ENCODE measurements at places on chromosomes 12 and 14. TPM values are rescaled to one million over a fixed set of nuclear protein-coding genes. Genes with fewer than 3 reads are reported as not detected.

GRCh38 chr14:56202256-56202655, 84.0 kb downstream of the PELI2 start:
- no peak overlapping the region for H3K4me3 ChIP-seq
- H3K27ac ChIP-seq, result no peak overlapping the region
- H3K4me1 ChIP-seq, result peaks cover 28% of the 10 kb centered on the region
- H3K36me3 ChIP-seq, result no peaks in the 10 kb centered on the region
- no peak for DNase-seq

DNA sequence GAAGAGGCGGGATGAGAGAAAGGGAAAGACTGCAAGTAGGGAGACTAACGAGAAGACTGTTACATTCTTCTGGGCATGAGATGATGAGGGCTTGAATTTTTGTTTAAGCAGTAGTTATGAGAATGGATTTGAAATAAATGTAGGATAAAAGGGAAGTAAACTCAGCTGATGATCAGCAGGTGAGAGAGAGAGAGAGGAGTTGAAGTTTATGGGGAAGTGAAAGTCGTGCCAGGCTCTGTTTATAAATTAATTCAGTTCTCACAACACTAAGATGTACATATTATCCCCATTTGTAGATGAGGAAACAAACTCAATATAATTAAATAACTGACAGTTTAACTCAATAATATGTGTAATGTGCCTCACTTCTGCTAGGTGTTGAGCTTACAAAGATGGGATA, 170.0 kb upstream of the RMST start:
- H3K27ac ChIP-seq, result no peak overlapping the region
- no peak overlapping the region for H3K4me3 ChIP-seq

DNA sequence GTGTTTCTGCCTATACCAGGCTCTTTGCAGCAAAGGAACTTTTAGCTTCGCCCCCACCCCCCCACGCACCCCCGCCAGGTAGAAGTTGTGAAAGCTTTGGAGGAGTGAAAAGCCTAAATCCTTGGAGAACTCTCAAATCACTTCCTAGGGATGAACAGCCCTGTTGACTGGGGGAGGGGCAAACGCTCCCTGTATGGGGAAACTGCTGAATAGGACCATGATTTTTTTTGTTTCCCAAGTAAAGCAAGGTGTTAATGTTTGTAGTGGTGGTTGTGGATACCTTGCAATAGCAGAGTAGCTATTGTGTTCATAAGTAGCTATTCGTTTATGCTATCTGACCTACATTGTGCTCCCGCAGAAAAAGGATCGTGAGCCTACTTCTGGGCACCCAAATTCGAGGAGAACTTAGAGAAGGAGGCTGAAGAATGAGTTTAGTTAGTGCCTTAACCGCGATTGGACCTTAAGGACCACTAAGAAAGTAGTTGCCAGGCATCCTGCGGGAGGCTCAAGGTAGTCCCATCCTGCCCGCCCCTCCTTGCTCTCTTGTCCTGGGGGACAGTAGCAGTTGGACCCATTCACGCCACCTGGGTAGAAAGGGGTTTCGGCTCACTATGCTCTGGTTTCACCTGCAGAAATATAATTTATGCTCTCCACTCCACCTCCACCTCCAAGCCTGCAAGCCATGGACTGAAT, 901 bp upstream of the NFKBIA start:
- peaks cover 49% of the 10 kb centered on the region for H3K4me1 ChIP-seq
- H3K27me3 ChIP-seq, result no peaks in the 10 kb centered on the region
- DNase-seq, result no peak
- peaks cover 32% of the 10 kb centered on the region for H3K36me3 ChIP-seq

- DNase-seq, result no peak
- H3K4me3 ChIP-seq, result no peak overlapping the region
- no peaks in the 10 kb centered on the region for H3K27me3 ChIP-seq
- H3K27ac ChIP-seq, result no peak overlapping the region
- no peaks in the 10 kb centered on the region for H3K36me3 ChIP-seq
- no peaks in the 10 kb centered on the region for H3K4me1 ChIP-seq
These were observed 10.2 kb upstream of the OR11G2 start for GRCh38 chr14:20180486-20180885.

DNA sequence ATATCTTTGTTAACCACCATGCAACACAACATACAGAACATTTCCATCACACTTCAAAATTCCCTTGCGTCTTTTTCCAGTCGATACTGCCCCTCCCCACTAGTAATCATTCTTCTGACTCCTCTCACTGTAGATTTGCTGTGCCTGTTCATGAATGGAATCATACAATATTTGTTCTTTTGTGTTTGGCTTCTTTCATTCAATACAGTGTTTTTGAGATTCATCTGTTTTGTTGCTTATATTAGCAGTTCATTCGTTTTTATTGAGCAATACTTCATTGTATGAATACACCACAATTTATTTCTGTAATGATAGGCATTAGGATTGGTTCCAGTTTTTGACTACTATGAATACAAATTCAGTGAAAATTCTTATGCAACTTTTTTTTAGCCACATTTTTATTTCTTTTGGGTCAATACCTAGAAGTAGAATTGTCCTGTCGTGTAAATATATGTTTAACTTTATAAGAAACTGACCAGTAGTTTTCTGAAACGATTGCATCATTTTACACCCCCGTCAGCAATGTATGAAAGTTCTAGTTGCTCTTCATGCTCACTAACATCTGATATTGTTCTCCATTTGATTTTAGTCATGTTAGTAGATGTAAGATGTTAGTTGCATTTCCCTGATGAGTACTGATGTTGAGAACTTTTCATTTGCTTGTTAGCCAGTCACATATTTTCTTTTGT, 127.5 kb downstream of the TGFB3 start:
- H3K4me1 ChIP-seq, result peaks cover 19% of the 10 kb centered on the region
- no peaks in the 10 kb centered on the region for H3K36me3 ChIP-seq
- no peaks in the 10 kb centered on the region for H3K27me3 ChIP-seq
- DNase-seq, result no peak
- H3K27ac ChIP-seq, result no peak overlapping the region
- no peak overlapping the region for H3K4me3 ChIP-seq

DNA sequence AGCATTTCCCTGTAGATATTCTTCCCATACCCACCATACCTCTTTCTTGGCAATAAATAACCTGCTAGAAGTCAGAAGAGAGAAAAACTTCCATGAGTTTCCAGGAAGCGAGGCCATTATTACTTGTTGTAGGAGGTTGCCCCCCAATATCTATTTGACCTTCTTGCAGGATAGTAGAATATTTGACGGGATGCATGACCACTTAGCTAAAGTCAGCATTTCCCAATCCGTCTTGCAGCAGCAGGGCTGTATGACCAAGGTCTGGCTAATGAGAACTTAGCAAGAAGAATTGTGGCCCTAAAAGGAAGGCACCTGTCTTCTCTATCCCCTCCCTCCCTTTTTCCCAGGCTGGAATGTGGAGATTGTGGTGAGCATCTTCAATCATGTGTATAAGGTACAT, 51.5 kb downstream of the NINJ2 start:
- H3K27ac ChIP-seq, result peak overlapping the region; percentile 70
- no peaks in the 10 kb centered on the region for H3K36me3 ChIP-seq
- no peak overlapping the region for H3K4me3 ChIP-seq
- H3K27me3 ChIP-seq, result no peaks in the 10 kb centered on the region
- DNase-seq, result no peak

DNA sequence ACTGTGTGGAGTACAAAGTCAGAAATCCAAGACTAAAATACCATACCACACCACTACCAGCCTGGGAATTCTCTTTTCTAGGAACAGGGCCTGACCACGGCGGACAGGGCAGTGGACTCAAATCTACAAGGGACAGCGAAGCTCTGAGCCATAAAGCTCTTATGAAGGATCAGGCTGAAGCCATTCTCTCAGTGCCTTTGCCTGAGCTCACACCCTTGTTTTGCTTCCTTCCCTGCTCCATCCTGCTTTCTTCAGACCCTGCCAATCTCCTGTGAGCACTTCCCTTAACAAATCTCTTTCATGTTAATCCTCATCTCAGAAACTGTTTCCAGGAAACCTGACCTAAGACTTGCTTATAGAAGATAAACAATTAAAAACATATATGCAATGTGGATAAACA, 398.5 kb downstream of the MDGA2 start:
- H3K4me3 ChIP-seq, result no peak overlapping the region
- no peak overlapping the region for H3K27ac ChIP-seq
- H3K36me3 ChIP-seq, result no peaks in the 10 kb centered on the region

- no peaks in the 10 kb centered on the region for H3K36me3 ChIP-seq
- DNase-seq, result no peak
- H3K4me1 ChIP-seq, result no peaks in the 10 kb centered on the region
- H3K27me3 ChIP-seq, result no peaks in the 10 kb centered on the region
- no peak overlapping the region for H3K27ac ChIP-seq
- H3K4me3 ChIP-seq, result no peak overlapping the region
These were observed 156.0 kb upstream of the ARHGAP5 start for GRCh38 chr14:31920989-31921650.

DNA sequence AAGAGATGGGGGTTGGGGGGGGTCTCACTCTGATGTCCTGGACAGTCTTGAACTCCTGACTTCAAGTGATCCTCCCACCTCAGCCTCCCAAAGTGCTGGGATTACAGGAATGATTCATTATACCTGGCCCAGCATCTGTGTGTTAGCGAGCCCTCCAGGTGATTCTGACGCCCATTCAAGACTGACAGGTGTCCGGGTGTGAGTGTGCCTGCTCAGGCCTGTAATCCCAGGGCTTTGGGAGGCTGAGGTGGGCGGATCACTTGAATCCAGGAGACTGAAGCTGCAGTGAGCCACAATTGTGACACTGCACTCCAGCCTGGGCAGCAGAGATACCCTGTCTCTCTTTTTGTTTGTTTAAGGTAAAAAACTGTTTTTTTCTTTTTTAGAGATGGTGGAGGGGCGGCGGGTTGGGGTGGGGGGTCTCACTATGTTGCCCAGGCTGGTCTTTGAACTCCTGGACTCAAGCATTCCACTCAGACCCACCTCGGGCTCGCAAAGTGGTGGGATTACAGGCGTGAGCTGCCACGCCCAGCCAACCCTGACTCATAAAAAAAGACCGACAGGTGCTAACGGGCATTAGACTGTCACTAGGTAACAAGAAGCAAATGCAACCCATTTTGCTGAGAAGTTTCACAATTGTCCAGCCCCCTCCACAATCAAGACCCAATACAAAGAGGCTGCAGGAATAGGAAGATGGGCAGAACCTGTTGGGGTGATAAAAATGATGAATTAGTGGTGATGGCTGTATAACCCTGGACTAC, 4.7 kb downstream of the VSIG10 start:
- no peak for DNase-seq
- H3K36me3 ChIP-seq, result peaks cover 14% of the 10 kb centered on the region
- no peaks in the 10 kb centered on the region for H3K27me3 ChIP-seq
- peaks cover 24% of the 10 kb centered on the region for H3K4me1 ChIP-seq

- H3K27ac ChIP-seq, result no peak overlapping the region
- no peak overlapping the region for H3K4me3 ChIP-seq
- DNase-seq, result no peak
- no peaks in the 10 kb centered on the region for H3K27me3 ChIP-seq
- H3K4me1 ChIP-seq, result no peaks in the 10 kb centered on the region
- no peaks in the 10 kb centered on the region for H3K36me3 ChIP-seq
These were observed 154.2 kb downstream of the MSRB3 start for GRCh38 chr12:65432651-65433050.

DNA sequence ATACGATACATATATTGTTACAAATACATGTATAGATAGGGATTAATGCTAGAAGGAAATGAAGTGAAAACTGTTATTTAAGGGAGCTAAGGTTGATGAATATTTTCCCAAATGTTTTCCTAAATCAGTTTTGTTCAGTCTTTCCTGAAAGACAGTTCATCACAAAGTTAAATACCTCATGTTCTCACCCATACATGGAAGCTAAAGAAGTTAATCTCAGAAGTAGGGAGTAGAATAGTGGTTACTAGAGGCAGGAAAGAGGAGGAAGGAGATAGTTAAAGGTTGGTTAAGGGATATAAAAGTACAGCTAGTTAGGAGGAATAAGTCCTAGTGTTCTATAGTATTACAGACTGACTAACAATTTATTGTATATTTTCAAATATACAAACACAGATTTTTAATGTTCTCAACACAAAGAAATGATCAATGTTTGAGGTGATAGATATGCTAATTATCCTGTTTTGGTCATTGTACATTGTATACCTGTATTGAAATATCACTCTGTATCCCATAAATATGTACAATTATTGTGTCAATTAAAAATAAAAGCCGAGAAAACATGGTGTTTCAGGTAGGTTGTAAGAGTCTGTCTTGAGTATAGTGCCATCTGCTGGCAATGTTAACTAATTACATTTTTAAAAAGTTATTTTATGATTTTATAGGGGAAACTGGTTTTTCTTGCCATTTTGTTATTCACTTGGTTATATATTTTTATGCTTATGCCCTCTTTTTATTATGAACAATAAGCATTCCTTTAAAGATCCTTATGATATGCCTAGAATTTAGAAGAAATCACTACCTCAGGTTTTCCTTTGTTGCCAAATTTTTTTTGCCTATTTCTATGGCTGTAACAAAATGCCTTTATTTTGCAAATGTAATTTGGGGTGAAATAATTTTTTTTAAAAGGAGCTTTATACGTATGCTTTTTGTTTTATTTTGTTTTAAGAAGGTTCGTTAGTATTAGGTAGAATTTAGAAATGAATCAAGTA, 26.9 kb downstream of the ZDHHC17 start:
- peaks cover 53% of the 10 kb centered on the region for H3K4me1 ChIP-seq
- no peak overlapping the region for H3K27ac ChIP-seq
- DNase-seq, result peak; percentile 44
- no peaks in the 10 kb centered on the region for H3K27me3 ChIP-seq

- no peak overlapping the region for H3K27ac ChIP-seq
- no peaks in the 10 kb centered on the region for H3K4me1 ChIP-seq
- H3K4me3 ChIP-seq, result no peak overlapping the region
- H3K27me3 ChIP-seq, result no peaks in the 10 kb centered on the region
- no peaks in the 10 kb centered on the region for H3K36me3 ChIP-seq
These were observed 90.6 kb upstream of the NUDT4 start for GRCh38 chr12:93287149-93287548.

GRCh38 chr12:109937371-109937770, 37.3 kb downstream of the TCHP start:
- peak overlapping the region; percentile 23 for H3K27ac ChIP-seq
- peaks cover 52% of the 10 kb centered on the region for H3K36me3 ChIP-seq
- H3K27me3 ChIP-seq, result no peaks in the 10 kb centered on the region
- DNase-seq, result peak; percentile 32
- peaks cover 18% of the 10 kb centered on the region for H3K4me1 ChIP-seq
- no peak overlapping the region for H3K4me3 ChIP-seq

Gene EIF4B
- 833 TPM for total RNA-seq

Gene LRIG3
- total RNA-seq, result 202 TPM

Gene OR10A7
- total RNA-seq, result not detected

Gene HOTAIR
- not detected for total RNA-seq

Gene ENDOU
- total RNA-seq, result not detected

Gene DPPA3
- not detected for total RNA-seq

Gene CHGA
- 455 TPM for total RNA-seq

Gene GLIPR1
- total RNA-seq, result 0.87 TPM

Gene SERPINA3
- 24.6 TPM for total RNA-seq
